CD4-positive, alpha-beta T cell treated with Interleukin-6 at 100 ng/mL for 8 hours (primary cell): ENCODE measurements at places on chromosomes 2 and 18.

GRCh38 chr2:223725494-223725893, 111.9 kb downstream of the AP1S3 start:
- DNase-seq = no peak

GRCh38 chr2:205658572-205658971, 23.7 kb upstream of the NRP2 start:
- DNase-seq = no peak

DNA sequence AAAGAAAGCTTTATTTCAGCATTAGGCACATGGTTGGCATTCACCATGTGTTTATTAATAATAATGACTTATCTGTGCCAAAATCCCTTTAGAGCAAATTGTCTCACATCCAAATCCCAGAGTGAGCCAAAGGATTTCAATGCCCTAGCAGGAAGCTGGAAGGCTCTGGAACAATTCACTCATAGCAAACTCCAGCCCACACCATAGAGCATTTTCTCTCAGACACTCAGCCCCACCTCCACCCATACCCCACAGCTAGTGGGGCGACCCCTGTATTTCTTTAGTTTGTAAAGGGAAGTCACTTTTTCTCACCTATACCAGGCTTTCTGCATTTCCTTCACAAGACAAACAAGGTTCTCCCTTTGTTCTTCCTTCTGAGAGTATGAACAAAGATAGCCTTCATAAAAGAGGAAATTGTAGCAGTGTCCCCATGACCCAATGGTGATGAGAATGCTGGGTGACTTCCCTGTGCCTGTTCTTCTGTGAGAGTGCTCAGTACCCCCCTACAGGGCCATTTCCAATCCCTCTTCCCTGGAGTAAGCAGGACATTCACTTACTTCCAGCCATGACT, 100.1 kb upstream of the APCDD1 start:
- DNase-seq = no peak

GRCh38 chr2:174699993-174700766, 64.1 kb downstream of the CHRNA1 start:
- DNase-seq = peak; percentile 62

GRCh38 chr2:111967018-111967417, 68.6 kb downstream of the MERTK start:
- DNase-seq = no peak

- DNase-seq = no peak
Observed at GRCh38 chr18:78525366-78526111, 454.1 kb upstream of the SALL3 start.

- DNase-seq = no peak
Observed at GRCh38 chr2:74378007-74378406, 2.1 kb downstream of the DCTN1 start.

GRCh38 chr2:69685321-69686048, 41.9 kb upstream of the AAK1 start:
- DNase-seq = no peak

- DNase-seq = no peak
Observed at GRCh38 chr2:147033044-147033443, 811.8 kb upstream of the ACVR2A start.

DNA sequence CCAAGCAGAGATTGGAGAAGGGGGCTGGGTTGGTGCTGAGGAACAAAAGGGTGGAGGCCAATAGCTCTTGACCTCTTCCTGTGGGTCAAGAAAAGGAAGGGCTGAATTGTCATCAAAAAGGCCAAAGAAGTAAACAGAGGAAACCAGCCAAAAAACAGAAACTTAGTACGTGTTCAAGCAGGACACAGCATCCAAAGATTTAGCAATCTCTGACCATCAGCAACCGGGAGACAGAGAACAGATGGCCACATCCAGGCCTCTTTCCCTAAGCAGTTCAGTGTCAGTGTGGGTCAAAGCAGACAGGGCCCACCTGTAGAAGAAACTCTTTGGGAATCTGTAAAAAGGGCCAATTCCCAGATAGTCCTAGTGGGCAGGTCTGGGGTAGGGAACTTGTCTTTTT, 2.9 kb downstream of the DNPEP start:
- DNase-seq = no peak

GRCh38 chr2:214322662-214323061, 88.2 kb upstream of the VWC2L start:
- DNase-seq = no peak

GRCh38 chr18:11522992-11523391, 86.4 kb upstream of the SLC35G4 start:
- DNase-seq = no peak

GRCh38 chr2:115650827-115651226, 1208.4 kb downstream of the DPP10 start:
- DNase-seq = no peak

- no peak for DNase-seq
Observed at GRCh38 chr2:164015328-164016123, 279.7 kb upstream of the FIGN start.

- DNase-seq = no peak
Observed at GRCh38 chr18:80035997-80036396, 1.8 kb downstream of the RBFA start.

GRCh38 chr2:241063093-241063551, 39.0 kb downstream of the MTERF4 start:
- no peak for DNase-seq

GRCh38 chr2:178109813-178110212, 2.4 kb upstream of the RBM45 start:
- DNase-seq = peak; percentile 21

DNA sequence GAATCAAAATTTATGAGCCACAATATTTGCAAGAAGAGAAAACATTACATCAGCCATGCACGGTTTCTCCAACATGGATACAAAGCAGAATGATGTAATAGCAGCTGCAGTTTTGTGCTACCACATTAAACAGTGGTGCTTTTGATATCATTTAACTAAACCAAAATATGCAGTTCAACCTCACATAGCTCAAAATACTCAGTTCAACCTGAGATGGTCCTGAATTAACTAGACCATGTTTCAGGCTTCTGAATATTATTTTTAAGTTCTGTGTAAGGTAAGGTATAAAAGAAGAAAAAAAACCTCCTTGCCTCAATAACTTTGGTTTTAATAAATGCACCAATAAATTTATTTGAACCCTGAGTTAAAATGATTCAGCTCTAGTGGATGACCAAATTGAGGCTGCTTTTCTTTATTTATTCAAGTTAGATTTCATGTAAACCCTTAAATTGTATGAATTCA, 18.8 kb upstream of the TSPYL6 start:
- no peak for DNase-seq

GRCh38 chr2:219215871-219216534, 2.8 kb downstream of the ABCB6 start:
- no peak for DNase-seq

- no peak for DNase-seq
Observed at GRCh38 chr2:43055086-43055912, 171.1 kb downstream of the ZFP36L2 start.

- DNase-seq = no peak
Observed at GRCh38 chr2:29235411-29235810, 120.2 kb downstream of the CLIP4 start.

DNA sequence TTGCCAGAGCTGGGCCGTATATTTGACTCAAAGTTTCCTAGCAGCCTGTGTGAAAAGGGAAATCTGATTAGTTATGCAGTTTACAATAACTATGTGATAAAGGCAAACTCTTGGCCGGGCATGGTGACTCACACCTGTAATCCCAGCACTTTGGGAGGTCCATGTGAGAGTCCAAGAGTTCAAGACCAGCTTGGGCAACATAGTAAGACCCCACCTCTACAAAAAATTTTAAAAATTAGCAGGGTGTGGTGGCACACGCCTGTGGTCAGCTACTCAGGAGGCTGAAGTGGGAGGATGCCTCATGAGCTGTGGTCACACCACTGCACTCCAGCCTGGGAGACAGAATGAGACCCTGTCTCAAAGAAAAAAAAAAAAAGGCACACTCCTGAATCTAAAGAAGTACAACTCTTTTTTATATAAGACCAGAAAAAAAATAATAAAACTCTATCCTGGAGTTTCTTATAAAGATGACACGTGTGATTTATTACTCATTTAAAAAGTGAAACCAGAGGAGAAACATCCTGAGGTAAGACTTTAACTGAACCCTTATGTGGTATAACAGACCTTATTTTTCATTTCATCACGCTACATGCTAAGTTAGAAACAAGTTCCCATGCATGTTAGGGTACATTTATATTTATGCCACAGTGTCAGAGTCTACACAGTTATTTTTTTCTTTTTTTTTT, 32.6 kb upstream of the KCMF1 start:
- peak; percentile 27 for DNase-seq

DNA sequence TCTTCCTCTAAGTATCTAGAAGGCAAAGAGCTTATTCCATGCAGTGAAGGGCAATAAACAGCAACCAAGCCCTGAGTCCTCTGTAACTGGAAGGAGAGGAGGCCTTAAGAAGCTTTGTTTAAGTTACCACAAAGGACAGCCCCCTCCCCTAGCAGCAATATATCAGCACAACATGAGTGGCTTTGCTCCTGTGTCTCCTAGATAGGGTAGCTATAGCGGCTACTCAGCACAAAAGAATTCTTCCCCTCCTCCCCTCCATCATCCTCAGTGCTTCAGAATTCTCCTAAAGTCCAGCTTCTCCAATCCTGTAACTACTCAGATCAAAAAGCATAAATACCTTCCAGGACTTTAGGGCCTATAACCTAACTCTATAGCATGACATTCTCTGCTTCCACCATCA, 16.5 kb downstream of the SUMO1 start:
- no peak for DNase-seq

GRCh38 chr2:238016526-238016925, 44.3 kb upstream of the SCLY start:
- no peak for DNase-seq

DNA sequence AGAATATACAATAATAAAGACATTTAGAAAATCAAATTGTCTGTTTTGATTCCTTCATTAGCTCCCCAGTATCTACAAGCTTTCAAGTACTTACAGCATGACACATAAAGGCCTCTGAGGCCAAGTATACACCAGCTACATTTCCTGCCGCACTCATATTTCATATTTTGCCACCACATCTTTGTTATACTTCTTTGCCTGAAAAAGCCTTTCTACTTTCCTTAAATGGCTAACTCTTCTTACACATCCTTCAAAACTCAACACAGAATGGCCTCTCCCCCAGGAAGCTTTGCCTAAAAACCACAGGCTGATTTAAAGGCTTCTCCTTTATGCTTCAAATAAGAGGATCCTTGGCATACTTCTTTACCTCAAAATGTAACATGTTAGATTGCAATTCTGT, 4.5 kb downstream of the STK17B start:
- peak; percentile 67 for DNase-seq

- DNase-seq = no peak
Observed at GRCh38 chr2:205695460-205695991, 13.2 kb downstream of the NRP2 start.

DNA sequence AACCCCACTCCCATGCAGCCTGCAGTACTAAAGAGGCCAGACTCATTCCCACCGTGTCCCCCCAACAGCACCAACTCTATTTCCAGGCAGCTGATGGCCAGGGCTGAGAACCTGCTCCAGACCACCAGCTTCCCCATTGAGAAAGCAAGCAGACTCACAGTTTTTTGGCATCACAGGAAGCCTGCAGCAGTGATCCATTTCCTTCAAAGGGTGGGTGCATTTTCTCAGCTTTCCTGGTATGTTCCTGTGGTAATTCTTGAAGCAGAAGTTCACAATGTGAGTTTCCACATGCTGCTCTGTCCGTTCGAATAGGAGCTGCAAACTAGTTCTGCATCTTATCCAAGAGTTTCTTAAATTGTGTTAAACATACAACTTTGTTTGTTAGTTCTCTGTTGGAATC, 1249.6 kb upstream of the FAM98A start:
- no peak for DNase-seq

DNA sequence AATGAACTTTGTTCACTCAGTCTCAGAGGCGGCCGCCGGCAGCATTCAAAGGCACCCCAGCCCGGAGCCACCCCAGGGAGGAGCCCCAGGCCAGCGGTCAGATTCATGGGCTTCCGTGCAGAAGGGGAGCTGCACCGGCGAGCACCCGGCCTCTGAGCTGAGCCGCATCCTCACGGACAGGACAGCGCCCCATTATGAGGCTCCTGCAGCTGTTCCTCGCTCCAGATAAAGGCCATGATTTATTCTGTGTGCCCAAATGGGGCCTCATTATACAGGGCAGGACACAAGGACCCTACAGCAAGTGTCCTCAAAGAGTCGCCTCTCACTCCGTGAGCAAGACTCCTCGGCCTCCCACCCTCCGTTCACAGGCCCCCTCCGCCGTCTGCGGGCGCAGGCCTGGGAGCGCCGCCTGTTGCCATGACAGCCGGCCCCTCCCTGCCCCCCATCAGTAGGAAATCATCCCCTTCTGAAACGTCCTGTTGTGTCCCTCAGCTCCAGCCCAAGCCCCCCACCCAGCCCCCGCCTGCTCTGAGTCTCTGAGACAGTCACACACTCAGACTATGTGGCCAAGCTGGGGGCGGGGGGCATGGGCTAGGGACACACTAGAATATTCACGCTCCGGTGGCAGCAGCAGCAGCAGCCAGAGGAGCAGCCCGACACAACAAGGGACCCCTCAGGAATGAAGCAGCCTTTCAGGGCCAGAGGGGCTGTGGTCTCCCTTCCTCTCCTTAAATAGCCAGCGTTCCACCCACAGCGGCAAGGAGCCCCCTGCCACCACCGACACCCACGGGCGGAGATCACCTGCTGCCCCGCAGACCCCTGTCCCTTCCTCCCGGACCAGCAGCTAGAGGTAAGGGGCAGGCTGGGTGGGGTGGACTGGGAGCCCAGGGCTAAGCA, at the start of gene GPR17:
Gene GPR17, plus strand, starts transcription at position 759 of the 897 bp plus-strand sequence. CDS start 4,583 bp downstream, outside the sequence.
- no peak for DNase-seq

GRCh38 chr2:124254621-124255020, 229.5 kb downstream of the CNTNAP5 start:
- no peak for DNase-seq

DNA sequence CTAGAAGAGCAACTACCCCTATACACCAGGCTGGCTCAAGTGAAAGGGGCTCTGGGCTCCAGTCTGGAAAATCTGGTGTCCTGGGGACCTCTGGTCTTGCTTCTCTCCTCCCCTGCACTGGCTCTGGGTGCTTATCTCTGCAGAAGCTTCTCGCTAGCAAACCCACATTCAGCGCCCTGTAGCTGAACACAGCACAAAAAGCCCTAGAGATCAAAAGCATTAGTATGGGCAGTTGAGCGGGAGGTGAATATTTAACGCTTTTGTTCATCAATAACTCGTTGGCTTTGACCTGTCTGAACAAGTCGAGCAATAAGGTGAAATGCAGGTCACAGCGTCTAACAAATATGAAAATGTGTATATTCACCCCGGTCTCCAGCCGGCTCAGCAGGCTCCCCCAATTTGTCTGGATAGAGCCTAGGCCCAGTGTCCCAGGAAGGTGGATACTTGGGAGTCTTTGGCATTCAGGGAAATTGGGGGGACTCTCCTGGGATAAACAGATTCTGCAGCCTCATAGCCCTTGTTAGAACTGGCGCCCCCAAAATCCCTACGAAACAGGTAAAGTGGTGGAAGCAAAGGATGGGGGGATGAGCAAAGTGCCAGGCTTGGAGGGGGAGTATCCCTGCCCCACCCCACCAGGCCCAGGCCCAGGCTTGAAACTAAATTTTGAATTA, 2.5 kb upstream of the HOXD4 start:
- DNase-seq = no peak

- DNase-seq = peak; percentile 3
Observed at GRCh38 chr2:217434180-217434975, 568.4 kb downstream of the TNS1 start.
